ENCODE measurements at places on chromosomes 6 and 20. TPM values are rescaled to one million over a fixed set of nuclear protein-coding genes. Genes with fewer than 3 reads are reported as not detected.

Gene SUMO4
- 16.9 TPM for total RNA-seq

Gene KCNK5
- total RNA-seq: 0.31 TPM

Gene OXT
- not detected for total RNA-seq

Gene MAPK13
- 16.9 TPM for total RNA-seq

Gene REM1
- 0.10 TPM for total RNA-seq

Gene ZNF311
- 0.10 TPM for total RNA-seq

Gene EFCAB8
- 0.73 TPM for total RNA-seq

Gene TRDN
- not detected for total RNA-seq

Gene PLN
- 0.10 TPM for total RNA-seq

Gene SYCP2
- 1.8 TPM for total RNA-seq

Gene GSTA5
- not detected for total RNA-seq

Measured in mononuclear cell (primary cell).